CD4-positive, CD25-positive, alpha-beta regulatory T cell (primary cell): ENCODE measurements at places on chromosomes 6 and 20.

DNA sequence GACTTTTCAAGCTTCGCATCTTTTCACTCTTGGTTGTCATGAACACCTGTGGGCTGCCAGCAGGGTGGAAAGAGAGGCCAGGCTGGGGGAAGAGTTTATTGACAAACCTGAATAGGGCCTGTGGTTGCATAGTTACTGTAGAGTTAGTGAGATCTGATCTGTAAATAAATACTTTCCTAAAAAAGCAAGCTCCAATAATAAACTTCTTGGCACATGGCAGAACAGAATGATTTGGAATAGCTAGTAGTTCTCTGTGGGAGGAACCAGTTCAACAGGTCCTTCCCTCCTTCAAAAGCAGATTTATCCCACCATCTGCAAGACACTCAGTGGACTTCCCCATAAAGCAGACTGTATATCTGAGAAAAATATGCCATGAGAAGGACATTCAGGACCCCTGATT lies 445.0 kb downstream of the HACE1 start:
- DNase-seq: no peak

GRCh38 chr20:17525650-17526049 lies 5.5 kb downstream of the BFSP1 start:
- DNase-seq: peak; percentile 54

DNA sequence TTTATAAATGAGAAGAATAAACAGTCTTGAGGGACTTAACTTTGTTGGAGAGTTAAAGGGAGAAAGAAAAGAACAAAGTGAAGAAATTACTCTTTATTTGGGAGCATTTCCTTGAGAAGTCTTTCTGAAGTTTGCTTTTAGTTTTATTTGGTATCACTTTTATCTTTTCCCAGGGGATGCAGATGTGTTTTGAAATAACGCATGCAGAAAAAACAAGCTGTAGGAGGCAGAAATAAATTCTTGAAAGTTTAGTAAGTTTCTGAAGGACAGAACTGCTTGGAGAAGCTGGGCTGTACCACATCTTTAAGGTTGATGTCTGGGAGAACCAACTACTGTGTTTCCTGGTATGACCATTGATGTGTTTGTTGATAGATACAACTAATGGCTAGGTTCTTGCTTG lies 75.0 kb downstream of the PLCB4 start:
- no peak for DNase-seq

- DNase-seq: no peak
These were observed 36.4 kb downstream of the IPCEF1 start for GRCh38 chr6:154320181-154320580.

DNA sequence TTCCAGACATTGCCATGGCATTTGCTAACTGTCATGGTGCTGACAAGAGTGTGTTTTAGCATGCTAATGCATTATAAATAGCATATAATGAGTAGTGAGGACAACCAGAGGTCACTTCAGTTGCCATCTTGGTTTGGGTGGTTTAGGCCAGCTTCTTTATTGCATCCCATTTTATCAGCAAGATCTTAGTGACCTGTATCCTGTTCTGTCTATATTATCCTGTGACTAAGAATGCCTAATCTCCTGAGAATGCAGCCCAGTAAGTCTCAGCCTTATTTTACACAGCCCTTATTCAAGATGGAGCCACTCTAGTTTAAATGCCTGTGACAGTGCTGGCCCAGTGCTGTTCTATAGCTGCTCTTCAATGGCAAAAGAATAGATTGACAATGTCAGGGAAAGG lies 781.0 kb upstream of the ADGRB3 start:
- no peak for DNase-seq

GRCh38 chr6:151380848-151381205 lies 10.5 kb downstream of the ZBTB2 start:
- DNase-seq: no peak

GRCh38 chr6:135128268-135128914 lies 52.7 kb upstream of the MYB start:
- DNase-seq: peak; percentile 78

- peak; percentile 23 for DNase-seq
These were observed 104.9 kb upstream of the PRDM1 start for GRCh38 chr6:105981002-105981887.

DNA sequence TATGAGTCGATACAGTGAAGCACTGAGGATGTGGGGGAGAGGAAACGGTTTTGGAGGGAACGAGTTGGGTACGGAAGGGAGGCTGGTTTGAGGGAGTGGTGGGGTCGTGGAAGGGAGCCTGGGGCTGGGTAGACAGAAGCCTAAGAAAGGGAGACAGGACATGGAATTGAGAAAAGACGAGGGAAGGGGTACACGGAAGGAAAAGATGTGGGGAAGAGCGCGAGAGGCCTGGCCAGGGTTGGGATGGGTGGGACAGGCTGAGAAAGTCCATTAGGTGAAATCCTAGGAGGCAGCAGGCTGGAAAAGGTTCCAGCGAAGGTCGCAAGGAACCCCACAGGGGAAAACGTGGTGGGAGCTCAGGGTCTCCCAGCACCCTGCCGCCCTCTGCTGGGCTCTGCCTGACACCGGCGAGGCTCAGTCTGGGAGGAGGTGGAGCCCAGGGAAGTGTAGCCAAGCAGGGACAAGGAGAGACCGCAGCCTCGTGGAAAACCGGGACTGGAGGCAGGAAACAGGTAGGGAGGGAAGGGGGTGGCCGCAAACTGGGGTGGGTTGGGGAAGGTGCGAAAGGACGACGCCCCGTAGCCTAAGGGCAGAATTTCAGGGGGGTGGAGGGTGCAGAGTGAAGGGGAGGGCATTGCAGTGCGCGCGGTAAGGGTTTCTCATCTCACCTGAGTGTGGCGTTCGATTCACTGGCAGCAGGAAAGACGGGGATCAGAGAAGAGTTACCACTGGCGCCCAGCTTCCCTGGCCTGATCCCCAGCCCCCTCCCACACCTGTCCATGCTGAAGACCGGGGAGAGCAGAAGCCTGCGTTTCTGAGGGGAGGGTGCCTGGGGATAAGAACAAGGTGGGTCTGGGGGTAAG lies 4.3 kb downstream of the GABBR1 start:
- peak; percentile 24 for DNase-seq

DNA sequence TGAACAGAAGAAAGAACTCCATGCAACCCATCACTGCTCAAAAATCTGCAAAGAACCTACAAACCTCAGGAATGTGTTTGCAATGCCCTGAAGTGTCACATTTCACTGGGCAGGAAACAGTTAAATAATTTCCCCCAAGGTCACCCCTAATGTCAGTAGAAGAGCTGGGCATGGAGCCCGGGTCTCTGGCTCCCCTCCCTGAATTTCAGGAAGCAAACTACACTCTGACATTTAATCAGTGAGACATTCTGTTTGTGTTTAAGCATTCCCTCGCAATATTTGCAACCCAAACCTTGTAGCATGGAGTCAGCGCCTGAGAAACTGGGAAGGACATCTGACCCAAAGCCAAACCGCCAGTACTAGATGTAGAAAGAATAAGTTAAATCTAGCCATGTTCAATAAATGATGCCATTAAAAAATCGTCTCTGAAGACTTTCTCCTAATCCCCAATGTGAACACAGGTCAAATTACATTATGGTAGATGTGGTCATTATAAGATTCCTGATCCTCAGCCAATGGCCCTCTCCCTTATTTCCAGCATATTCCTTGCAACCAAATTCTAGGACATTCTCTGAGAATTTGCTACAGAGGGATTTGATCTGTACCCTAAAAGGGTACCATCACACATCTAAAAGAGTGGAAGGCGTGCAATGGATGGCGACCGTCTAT lies 91.2 kb upstream of the ADTRP start:
- no peak for DNase-seq

- no peak for DNase-seq
These were observed 182.6 kb downstream of the DHX35 start for GRCh38 chr20:39144757-39145156.

GRCh38 chr6:24378473-24379097 lies 20.7 kb upstream of the DCDC2 start:
- no peak for DNase-seq

DNA sequence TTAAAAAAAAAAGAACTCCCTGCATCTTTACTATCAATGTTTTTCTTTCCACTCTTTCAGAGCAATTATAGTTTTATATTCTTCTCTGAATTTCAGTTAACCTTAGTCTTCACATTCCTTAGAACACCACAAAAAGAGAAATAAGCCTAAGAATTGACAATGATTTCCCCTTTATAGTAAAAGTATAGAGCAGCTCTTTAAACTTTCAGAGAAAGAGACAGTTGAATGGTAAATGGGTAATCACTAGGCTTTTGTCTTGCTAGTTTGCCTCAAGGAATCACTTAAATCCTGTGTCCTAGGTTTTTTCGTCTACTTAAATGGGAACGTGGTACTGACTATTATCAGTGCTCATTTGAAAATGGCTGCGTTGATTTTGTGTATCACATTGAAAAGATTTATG lies 31.8 kb downstream of the SLX4IP start:
- no peak for DNase-seq

GRCh38 chr6:113258771-113259170 lies 598.4 kb upstream of the MARCKS start:
- DNase-seq: no peak

GRCh38 chr6:96931198-96931597 lies 6.7 kb downstream of the KLHL32 start:
- DNase-seq: no peak

DNA sequence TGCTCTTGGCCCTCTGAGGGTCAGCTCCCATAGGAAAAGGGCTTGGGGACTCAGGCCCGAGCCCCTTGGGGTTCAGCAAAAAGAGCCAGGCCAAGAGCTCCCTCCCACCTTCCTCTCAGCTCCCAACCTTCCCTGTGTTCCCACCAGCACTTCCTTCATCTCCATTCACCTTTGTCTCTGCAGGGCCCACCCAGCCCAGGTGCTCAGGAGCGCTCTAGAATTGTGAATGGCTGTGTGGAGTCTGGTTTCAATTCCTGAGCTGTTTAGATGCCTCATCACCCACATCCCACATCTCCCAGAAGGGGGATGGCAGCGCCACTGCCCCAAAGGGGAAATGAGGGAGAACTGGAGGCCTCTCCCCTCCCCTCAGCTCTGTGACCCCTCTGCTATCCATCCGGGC lies 7.7 kb downstream of the GRM4 start:
- no peak for DNase-seq

DNA sequence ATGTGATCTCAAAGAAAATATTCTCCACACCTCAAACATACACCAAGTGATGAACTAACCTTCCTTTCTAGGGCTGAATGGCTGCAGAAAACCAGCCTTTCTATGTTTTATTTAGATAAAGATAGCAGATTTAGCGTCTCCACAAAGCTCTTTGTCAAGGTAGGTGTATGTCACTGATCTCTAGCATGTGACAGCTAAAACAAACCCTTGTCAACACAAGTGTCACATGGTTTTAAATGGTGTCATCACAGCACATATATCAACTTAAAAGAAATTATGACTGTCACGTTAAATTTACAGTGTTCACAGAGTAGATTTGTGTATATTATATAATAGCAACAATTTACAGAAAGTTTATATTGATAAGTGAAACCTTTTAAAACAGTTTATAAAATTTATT lies 58.3 kb downstream of the TENT5A start:
- DNase-seq: no peak

GRCh38 chr20:5377484-5377883 lies 60.7 kb upstream of the PROKR2 start:
- DNase-seq: no peak

DNA sequence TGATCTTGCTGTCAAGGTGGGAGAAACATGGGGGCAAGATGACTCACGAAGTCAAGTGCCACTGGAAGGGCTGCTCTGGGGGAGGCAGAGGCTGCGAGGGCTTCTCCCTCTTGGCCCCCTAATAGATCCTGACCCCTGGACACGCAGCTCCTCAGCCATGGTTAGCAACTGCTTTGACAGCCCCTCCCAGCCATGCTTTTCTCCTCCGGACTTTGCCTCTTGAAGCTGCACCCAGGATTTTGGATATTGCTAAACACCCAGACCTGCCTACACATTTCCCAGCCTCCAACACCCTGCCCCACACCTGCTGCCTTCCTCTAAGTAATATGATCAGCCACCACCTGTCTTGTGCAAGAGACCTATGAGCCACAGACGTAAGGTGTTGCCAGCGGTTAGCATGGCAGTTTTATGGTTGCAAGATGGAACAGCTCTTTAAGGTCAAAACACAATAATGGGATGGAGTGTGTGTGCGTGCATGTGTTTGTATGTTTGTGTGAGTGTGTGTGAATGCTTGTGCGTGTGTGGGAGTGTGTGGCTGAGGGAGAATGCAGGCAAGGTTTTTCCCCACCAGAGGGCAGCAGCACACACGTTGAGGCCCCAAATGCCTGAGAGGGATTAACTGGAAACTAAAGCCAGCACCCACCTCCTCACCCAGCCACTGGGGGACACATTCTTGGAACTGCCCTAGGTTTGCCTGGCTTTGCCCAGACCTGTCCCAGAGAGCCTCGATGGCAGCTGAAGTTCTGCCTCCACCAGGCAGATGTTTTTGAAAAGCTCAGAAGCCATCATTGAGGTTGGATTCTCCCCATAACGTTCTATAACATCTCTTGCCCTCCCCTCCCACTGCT lies 2.5 kb downstream of the IP6K3 start:
- peak; percentile 57 for DNase-seq

DNA sequence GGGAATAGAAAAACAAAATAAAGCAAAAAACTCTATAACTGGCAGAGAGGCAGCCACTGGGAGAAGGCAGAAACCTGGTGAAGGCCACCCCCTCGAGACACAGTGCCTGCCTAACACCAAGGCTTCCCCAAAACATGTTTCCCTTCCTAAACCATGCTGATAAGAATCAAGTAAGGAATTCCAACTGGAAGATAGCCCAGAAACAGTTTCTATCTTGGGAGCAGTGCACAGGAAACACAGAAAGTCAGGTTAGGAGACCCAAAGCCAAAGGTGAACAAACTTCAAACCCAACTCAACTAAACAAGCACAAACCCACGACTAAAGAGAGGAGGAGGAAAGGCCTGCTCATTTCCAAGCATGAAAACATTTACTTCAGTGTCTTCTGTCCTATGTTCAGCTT lies 433.7 kb upstream of the RGS17 start:
- no peak for DNase-seq

- no peak for DNase-seq
These were observed 23.1 kb downstream of the USP45 start for GRCh38 chr6:99492092-99492491.

- no peak for DNase-seq
These were observed 21.6 kb upstream of the PI3 start for GRCh38 chr20:45153147-45153546.

- peak; percentile 76 for DNase-seq
These were observed 818 bp upstream of the MDGA1 start for GRCh38 chr6:37698264-37699137.

DNA sequence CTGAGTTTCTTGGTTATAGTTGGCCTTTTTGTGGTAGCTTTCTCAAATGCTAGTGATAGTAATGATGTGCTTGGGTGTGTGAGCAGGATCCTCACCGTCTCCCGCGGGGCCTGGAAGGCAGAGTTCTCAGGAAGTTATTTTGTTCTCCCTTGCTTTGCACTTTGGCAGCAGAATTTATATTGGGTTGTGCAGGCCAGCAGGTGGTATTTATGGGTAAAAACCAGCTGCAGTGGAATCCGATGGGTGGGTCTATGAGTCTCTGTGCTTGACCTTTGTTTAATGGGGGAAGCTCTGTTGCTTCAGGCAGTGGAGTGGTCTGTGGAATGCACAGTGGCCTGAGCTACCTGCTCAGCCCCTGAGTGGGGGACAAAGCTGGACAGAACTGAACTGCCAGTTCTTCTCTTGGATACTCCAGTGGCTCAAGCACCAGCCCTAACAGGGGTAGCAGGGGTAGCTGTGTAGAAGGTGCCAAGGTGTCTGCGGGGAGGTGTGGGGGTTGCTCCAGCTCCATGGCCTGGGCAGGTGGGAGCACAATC lies 27.3 kb downstream of the IGF2R start:
- DNase-seq: no peak

GRCh38 chr6:115360602-115361325 lies 699.9 kb downstream of the FRK start:
- no peak for DNase-seq

- DNase-seq: no peak
These were observed 388.2 kb downstream of the TBC1D32 start for GRCh38 chr6:120945905-120946594.

GRCh38 chr20:11849976-11850670 lies 67.6 kb upstream of the BTBD3 start:
- DNase-seq: no peak
